NCI-H1092 treated with DMSO at 0.1 percent for 48 hours (cell line): ENCODE measurements at places on chromosomes 6 and 20.

DNA sequence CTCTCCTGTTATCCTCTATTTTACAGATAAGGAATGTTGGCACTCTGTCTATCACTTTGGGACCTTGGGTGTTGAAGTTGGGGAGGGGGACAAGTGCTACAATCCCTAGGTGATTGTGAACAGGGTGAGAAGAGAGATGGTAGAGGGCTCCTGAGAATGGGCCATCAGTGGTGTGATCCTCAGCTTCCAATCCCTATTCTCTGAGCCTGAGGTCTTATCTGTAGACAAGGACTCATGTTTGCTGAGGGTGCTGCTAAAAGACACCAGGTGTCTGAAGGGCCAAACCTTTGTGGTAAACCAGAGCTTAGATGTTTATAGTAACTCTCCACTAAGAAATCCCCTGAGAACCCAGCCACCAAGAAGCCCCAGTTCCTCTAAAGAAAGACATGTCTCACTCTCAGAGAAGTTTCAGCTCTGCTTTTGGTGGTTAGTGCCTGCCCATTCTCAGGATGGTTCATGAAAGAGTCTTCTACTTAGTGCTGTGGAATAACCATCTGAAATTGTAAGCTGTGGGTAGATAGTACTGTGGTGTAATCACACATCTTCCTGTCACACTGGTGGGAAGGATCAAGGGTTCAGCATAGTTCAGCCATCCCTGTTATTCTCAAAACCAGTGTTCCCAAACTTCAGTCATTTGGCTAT lies 58.2 kb upstream of the IL20RA start:
- no peak for DNase-seq

GRCh38 chr6:156849806-156850205 lies 72.6 kb downstream of the ARID1B start:
- no peak for DNase-seq

DNA sequence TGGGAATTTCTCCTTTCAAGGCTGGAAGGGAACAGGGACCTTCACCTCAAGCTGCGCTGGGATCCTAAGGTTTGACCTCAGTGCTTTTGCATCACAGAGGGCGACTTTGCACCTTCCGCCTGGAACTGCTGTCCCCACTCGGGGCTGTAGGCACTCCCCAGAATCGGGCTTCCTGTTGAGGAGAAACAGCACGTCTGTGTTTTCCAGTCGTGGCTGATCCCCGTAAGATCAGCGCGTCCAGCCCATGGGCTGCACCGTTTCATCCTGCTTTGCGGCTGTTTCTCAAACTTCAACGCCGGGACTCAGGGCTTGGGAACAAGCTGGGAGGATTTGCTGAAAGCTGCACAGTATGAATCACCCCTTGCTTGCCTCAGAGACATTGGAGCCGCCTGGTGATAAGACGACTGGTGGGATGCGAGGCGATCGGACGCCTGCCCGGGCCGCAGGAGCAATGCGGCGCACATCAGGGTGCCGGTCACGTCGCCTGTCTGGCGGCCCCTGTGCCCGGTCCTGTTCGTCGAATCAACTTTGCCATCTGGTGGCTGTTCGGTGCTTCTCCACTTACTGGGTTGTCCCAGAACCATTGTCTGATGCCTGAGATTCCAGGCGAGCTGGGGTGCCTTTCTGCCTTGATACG lies 53.6 kb upstream of the FRMD1 start:
- no peak for DNase-seq

- no peak for DNase-seq
Measured at GRCh38 chr6:1885576-1886011, 275.9 kb downstream of the FOXC1 start.

- no peak for DNase-seq
Measured at GRCh38 chr6:138986578-138986977, 1.5 kb downstream of the REPS1 start.

- no peak for DNase-seq
Measured at GRCh38 chr6:139313229-139313628, 21.4 kb upstream of the TXLNB start.

- no peak for DNase-seq
Measured at GRCh38 chr6:25410102-25410501, 130.9 kb downstream of the CARMIL1 start.

- DNase-seq: no peak
Measured at GRCh38 chr6:108581237-108581931, 20.7 kb downstream of the FOXO3 start.

GRCh38 chr6:132143258-132143657 lies 192.1 kb upstream of the CCN2 start:
- no peak for DNase-seq

DNA sequence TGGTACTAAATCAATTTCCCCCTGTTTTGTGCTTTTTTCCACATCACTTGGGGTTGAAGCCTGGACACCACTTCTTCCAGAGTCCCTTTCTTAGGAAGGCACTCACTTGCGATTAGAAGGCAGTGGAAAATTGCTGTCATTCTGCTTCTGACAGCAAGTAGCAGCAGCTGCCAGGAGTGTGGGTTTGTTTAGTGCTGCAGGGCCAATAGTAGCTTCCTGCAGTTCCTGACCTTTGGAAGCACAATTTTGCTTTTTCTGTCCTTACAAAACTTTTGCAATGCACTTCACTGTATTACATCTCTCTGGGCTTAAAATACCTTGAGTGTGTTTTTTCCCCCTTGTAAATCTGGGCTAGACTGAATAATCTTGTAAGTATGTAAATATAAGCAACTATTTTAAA lies 12.5 kb upstream of the HLA-DRA start:
- DNase-seq: no peak

GRCh38 chr6:121791396-121792315 lies 356.2 kb downstream of the GJA1 start:
- no peak for DNase-seq

GRCh38 chr6:12336121-12336971 lies 46.2 kb downstream of the EDN1 start:
- DNase-seq: no peak

DNA sequence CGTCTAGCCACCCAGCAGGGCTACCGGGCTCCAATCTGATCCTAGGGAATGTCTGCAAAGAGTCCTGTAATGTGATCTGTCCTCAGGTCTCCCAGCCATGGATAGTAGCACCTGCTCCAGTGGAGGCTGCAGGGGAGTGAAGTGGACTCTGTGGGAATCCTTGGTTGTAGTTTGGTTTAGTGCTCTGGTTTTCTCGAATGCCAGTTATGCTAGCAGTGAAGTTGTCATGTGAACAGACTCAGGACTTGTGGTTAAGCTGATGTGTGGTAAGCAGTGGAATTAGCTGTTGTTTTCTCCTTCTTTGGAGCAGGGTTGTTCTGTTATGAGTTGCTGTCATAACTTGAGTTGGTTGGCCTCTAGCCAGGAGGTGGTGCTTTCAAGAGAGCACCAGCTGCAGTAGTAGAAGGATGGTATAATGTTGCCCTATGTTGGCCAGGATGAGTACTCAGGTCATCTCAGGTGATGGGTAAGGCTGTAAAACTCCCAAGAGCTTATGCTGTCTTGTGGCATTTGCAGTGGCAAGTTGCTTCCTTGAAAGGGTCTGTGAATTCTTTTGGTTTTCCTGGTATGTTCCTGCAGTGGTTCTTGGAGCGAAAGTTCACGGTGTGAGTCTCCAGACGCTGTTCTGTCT lies 390.2 kb downstream of the UTRN start:
- no peak for DNase-seq

DNA sequence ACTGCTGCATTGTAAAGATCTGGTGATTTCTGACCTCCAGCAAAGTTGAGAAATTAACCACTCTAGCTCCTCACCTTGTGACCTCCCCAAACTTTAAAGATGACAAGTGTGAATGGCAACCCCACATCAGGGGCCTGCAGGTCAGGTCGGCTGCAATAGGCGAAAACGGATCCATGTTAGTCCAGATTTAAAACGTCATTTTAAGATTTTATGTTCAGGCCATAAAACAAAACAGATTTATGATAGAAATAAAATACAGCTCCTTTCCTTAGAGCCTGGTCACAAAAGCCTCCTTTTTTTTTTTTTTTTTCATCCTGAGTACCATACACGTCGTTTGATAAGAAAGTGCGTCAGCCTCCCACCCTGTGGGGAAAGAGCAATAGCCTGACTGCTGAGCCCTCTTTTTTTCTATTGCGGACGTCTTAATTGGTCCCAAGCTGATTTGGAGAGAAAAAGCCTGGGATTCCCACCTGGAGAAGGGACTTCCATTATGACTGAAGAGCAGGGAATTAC lies 519.2 kb upstream of the NOX3 start:
- DNase-seq: no peak

GRCh38 chr20:64220891-64221527 lies 34.5 kb upstream of the PCMTD2 start:
- DNase-seq: no peak

GRCh38 chr6:35686873-35687555 lies 1.7 kb downstream of the FKBP5 start:
- DNase-seq: no peak

DNA sequence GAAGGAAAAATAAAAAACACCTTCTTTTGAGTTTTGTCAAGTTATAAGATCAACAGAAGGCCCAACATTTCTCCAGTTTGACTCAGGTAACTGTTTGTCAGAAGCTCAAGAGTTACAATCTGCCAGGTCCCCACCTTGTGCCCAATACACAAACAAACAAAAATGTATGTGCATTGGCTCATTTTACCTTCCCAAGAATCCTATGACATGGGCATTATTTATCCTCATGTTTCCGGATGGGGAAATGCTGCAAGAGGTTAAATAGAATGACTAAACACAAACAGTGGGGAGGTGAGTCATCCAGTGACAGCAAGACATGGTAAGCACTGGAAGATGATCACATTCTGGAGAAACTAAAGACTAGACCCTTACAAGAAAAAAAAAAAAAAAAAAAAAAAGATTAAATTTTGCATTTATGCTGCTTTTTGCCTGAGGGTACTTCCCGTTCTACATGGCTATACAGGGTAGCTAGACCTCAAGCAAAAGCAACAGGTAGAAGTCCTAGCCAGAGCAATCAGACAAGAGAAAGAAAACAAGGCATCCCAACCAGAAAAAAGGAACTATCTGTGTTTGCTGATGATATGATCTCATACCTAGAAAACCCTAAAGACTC lies 23.6 kb upstream of the ANKRD60 start:
- DNase-seq: no peak

DNA sequence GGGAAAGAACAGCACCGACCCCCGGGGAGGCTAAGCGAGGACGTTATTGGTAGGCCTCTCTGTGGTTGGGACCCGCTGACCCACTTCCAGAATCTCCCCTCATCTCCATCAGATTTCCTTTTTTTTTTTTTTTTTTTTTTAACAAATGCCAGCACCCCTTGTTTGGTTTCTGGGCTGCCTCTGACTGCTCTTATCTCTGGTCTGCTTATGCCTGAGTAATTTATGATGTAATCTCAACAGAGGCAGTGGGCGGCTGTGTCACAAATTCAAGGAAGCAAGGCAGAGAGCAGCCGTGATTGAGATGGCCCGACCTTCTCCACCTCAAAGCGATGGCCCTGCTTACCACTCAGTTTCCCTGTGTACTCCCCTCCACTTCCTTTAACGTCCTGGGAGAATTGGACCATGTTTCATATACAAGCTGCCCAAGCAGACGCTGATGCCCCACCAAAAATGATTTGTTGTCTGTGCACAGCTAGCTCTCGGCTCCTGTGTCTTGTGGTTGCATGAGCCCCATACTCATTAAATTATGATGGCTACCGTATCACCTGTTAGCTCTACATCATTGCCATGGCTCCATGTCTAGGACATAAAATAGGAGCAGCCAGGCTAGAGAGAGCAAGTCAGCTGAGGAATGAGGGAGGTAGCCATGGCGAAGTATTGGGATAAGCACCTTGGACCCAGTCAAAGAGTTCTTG lies 98.1 kb downstream of the ZNF217 start:
- DNase-seq: no peak

DNA sequence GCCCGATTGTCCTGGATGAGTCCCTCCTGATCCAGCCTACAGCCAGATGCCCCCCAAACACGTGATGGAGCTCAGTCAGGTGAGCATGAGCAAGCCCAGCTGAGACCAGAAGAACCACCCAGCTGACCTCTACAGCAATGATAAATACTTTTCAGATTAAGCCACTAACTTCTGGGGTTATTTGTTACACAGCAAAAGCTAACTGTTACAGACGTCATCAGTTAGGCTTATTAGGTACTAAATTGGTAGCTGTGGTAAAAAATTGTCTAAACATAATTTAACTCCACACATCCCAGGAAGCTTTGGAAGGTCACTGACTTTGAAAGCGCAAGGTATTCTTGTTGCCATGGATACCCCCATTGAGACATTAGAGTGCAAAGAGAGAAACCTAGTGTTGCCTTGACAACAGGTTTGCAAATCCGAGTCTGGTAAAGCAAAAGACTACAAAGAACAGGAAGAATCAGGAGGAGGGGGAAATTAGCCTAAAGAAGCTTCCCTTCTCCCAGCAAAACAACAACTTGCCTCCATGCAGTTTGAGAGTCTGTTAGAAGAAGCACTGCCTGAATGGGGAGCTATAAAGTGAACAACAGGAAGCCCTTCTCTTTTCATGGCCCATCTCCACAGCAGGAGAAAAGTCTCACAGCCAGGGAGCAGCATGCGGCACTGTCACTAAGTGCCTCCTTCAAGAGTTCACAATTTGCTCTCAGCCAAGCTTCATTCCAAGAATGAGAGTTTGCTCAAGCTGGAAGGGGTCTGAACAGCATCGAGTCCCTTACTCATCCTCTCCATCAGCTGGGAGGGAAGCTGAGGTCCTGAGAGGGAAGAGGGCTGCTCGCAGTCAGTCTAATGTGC lies 41.7 kb upstream of the ZNF831 start:
- DNase-seq: no peak

- DNase-seq: no peak
Measured at GRCh38 chr6:144406796-144407195, 121.7 kb downstream of the UTRN start.

DNA sequence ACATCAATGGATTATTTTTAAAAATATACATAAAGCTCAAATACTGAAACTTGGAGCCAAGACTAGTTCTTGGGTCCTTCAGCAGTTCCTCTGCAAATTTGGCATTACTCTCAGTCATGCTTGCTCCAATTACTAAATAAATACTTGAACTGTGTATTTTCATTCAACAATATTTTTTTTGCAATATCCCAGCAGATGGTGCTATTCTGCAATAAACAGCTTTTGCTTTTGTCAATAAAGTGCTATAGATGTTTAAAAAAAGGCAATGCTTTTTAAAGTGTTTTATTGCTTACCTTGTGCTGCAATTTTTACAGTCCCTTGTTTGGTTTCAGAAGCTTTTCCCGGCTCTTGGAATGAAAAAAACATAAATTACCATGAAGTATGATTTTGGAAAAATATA lies 243.4 kb downstream of the TRDN start:
- DNase-seq: peak; percentile 79

DNA sequence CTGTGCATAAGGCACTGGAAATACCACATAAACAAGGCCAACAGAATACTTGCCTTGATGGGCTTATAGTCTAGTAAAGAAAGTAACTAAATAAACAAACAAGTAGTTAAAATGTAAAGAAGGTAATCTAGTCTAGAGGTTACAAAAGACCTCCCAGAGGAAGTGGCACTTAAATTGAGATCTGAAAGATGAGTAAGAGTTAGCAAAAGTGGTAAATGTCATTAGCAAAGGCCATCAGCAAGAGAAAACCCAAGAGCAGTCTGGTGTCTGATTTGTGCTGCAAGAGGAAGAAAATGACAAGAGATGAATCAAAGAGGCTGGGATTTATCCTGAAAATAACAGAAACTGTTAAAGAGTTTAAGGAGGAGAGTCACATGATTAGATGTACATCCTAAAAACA lies 96.6 kb upstream of the SMLR1 start:
- no peak for DNase-seq
